ENCODE measurements at places on chromosomes 6 and 20. TPM values are rescaled to one million over a fixed set of nuclear protein-coding genes. Genes with fewer than 3 reads are reported as not detected.
A peak's percentile ranks its signal among the peaks of the same experiment; 100 is the strongest.

GRCh38 chr20:49589747-49590146 lies 21.8 kb upstream of the PTGIS start:
- H3K36me3 ChIP-seq = no peaks in the 10 kb centered on the region
- H3K27ac ChIP-seq = no peak overlapping the region
- H3K4me1 ChIP-seq = peaks cover 22% of the 10 kb centered on the region

GRCh38 chr6:18177286-18177965 lies 22.2 kb downstream of the KDM1B start:
- H3K4me3 ChIP-seq = no peak overlapping the region
- H3K27me3 ChIP-seq = no peaks in the 10 kb centered on the region
- DNase-seq = no peak
- H3K27ac ChIP-seq = no peak overlapping the region
- no peaks in the 10 kb centered on the region for H3K36me3 ChIP-seq

DNA sequence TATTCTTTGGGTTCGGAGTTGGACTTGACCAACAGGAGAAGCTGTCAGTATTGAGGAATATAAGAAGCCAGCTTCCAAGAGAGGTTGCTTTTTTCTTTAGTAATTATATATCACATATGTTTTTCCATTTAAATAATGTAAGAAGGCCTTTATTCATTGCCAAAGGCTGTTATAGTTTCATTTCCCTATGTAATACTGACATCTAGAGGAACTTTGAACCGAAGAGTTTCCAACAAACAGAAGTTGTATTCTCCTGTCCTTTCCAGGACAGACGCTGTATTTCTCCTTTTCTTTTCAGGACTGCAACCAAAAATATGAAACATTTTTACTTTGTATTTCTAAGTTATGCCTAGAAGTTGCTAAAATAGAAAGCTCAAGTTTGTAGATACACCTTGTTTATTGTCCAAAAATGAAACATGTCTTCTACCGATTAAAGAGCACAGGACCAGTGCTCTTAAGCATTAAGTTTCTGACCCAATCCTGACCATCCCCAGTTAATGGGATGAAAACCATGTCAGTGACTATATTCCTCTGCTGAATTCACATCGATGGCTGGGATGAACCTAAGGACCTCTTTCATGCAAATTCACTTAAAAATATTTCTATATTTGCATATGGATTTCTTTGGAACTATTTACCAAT lies 55.1 kb downstream of the MYLK4 start:
- H3K27ac ChIP-seq = no peak overlapping the region
- H3K4me1 ChIP-seq = no peaks in the 10 kb centered on the region
- H3K36me3 ChIP-seq = no peaks in the 10 kb centered on the region
- H3K27me3 ChIP-seq = no peaks in the 10 kb centered on the region
- no peak overlapping the region for H3K4me3 ChIP-seq

- no peaks in the 10 kb centered on the region for H3K36me3 ChIP-seq
- H3K27ac ChIP-seq = no peak overlapping the region
- H3K27me3 ChIP-seq = no peaks in the 10 kb centered on the region
- no peak for DNase-seq
Measured at GRCh38 chr6:165184192-165184979, 125.0 kb downstream of the C6orf118 start.

GRCh38 chr6:111418971-111419693 lies 63.9 kb downstream of the REV3L start:
- no peaks in the 10 kb centered on the region for H3K4me1 ChIP-seq
- no peaks in the 10 kb centered on the region for H3K27me3 ChIP-seq
- DNase-seq = no peak
- H3K4me3 ChIP-seq = no peak overlapping the region
- peaks cover 6% of the 10 kb centered on the region for H3K36me3 ChIP-seq

GRCh38 chr20:51319522-51319921 lies 223.0 kb downstream of the NFATC2 start:
- H3K27me3 ChIP-seq = no peaks in the 10 kb centered on the region
- H3K27ac ChIP-seq = no peak overlapping the region
- no peaks in the 10 kb centered on the region for H3K4me1 ChIP-seq

DNA sequence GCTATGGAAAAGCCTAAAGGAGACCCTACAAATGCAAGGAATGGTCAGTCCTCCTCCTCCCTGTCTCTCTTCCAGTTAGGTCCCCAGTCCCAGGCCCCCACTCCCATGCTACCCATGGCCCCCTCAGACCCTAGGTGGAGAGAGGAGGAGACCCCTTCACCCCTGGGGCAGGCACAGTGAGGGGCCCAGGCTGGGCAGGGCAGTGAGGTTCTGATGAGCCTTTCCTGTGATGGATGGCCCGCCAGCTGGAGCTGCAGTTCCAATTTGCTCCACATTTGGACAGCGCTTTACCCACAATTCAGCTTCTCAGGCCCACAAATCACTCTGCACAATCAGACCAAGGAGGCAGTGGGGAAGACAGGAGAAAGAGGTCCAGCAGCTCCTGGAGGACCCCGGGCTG lies 37.3 kb upstream of the MLN start:
- H3K27ac ChIP-seq = no peak overlapping the region
- no peak overlapping the region for H3K4me3 ChIP-seq
- no peaks in the 10 kb centered on the region for H3K27me3 ChIP-seq
- H3K36me3 ChIP-seq = no peaks in the 10 kb centered on the region

DNA sequence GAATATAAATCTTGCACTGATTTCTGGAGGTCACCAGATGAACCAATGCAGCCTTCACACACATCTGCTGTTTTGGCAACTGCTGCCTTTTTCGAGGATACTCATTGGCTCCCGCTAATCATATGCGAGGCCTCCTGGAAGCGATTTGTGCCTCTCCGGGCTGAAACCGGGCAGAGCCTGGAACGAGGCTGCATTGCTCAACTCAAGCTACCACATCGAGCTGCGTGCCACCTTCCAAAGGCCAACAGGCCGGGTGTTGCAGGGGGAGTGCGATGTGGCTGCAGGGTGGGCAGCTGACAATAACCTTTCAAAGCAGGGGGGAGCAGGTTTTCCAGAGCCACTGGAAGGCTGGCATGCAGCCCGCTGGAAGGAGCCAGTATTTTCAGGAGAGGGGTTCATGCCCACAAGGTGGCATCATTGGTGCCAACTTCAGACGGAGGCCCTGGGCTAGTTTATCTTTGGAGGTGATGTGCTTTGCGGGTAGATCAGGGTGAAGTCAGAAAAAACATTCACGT lies 122.6 kb upstream of the IFNGR1 start:
- peaks cover 18% of the 10 kb centered on the region for H3K4me1 ChIP-seq
- H3K27me3 ChIP-seq = no peaks in the 10 kb centered on the region
- no peak overlapping the region for H3K27ac ChIP-seq
- H3K4me3 ChIP-seq = no peak overlapping the region
- DNase-seq = peak; percentile 61

GRCh38 chr6:75368151-75368779 lies 83.7 kb upstream of the TMEM30A start:
- H3K4me3 ChIP-seq = no peak overlapping the region
- H3K27me3 ChIP-seq = no peaks in the 10 kb centered on the region
- H3K27ac ChIP-seq = no peak overlapping the region
- no peaks in the 10 kb centered on the region for H3K36me3 ChIP-seq
- no peak for DNase-seq

DNA sequence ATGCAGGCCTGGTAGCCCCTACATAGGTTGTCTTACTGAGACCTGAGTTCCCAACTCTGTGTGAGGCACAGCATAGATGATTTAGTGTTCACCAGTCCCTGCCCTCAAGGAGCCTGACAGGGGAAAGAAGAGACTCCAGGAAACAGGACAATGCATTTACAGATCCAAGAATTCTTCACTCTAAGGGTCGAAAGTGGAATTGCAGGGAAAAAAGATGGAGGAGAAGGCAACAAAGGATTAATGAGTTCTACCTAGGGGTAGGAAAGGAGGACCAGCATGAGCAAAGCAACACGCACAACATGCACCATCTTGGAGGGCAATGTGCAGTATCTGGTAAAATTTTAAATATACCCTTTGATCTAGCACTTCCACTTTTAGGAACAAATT lies 5.9 kb downstream of the SPAG4 start:
- no peak overlapping the region for H3K27ac ChIP-seq
- peaks cover 12% of the 10 kb centered on the region for H3K36me3 ChIP-seq
- DNase-seq = no peak
- H3K4me3 ChIP-seq = no peak overlapping the region
- peaks cover 32% of the 10 kb centered on the region for H3K4me1 ChIP-seq
- H3K27me3 ChIP-seq = no peaks in the 10 kb centered on the region

GRCh38 chr6:14925025-14925698 lies 320.7 kb upstream of the JARID2 start:
- no peak for DNase-seq
- no peak overlapping the region for H3K4me3 ChIP-seq
- no peaks in the 10 kb centered on the region for H3K27me3 ChIP-seq
- H3K36me3 ChIP-seq = no peaks in the 10 kb centered on the region

DNA sequence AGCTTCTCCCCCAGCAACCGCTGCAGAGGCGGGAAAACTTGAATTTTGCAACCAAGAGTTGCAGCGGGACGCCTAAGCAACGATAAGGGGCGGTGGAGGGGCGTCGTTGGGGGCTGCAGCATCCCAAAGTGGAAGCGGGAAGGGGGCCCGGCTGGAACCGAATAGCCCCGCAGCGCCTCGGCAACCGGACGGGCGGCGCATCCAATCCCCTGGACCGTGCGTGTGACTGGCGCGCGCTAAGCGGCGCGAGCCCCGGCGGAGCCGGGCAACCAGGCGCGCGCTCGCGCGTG lies 670 bp upstream of the PARD6B start:
- no peaks in the 10 kb centered on the region for H3K36me3 ChIP-seq
- H3K4me1 ChIP-seq = peaks cover 21% of the 10 kb centered on the region
- H3K27ac ChIP-seq = peak overlapping the region; percentile 49
- H3K4me3 ChIP-seq = peak overlapping the region; percentile 30

DNA sequence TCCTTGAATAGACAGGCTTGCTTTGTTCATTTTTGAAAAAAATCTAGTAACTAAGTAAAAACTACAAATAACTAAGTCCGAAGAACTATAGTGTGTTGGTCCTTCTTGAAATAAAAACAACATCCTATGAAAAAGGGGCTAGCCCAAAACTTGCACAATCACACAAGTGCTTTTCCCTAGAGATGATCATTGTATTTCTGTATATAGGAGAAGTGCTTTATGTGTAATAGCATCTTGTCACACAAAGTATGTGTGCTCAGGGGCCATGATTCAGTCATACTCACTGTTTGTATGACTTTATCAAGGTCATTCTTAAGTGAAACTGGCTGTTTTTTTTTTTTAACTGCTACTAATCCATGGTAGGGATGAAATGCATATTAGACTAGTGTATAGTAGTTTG lies 179.8 kb downstream of the DTNBP1 start:
- H3K36me3 ChIP-seq = peaks cover 5% of the 10 kb centered on the region
- DNase-seq = no peak
- H3K27ac ChIP-seq = no peak overlapping the region
- H3K4me1 ChIP-seq = peaks cover 13% of the 10 kb centered on the region

GRCh38 chr6:88984606-88985005 lies 21.2 kb upstream of the RNGTT start:
- no peak overlapping the region for H3K27ac ChIP-seq
- H3K4me3 ChIP-seq = no peak overlapping the region
- no peaks in the 10 kb centered on the region for H3K36me3 ChIP-seq

GRCh38 chr6:7534192-7534591 lies 7.3 kb upstream of the DSP start:
- DNase-seq = no peak
- peaks cover 4% of the 10 kb centered on the region for H3K27me3 ChIP-seq
- H3K36me3 ChIP-seq = no peaks in the 10 kb centered on the region
- no peak overlapping the region for H3K27ac ChIP-seq
- H3K4me1 ChIP-seq = no peaks in the 10 kb centered on the region

DNA sequence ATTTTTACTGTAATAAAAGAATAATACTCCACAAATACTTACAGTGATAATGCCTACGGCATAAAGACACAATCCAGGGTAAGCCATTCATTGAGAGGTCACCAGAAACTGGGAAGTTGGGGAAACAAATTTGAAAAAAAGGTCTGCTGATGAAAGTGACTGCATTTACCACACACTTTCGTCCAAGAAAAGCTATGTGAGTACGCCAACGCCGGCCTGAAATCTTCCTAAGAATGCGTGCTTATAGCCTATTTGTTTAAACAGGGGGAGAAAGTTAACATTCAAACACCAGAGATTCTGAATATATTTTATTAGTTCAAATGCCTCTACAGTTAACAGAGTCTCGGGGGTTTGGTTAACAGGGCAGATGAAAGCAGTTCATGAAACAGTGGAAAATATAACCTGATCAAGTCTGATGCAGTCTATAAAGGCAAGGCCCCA lies 657 bp upstream of the LTV1 start:
- peaks cover 15% of the 10 kb centered on the region for H3K4me1 ChIP-seq
- H3K36me3 ChIP-seq = peaks cover 26% of the 10 kb centered on the region
- H3K27ac ChIP-seq = peak overlapping the region; percentile 92
- no peaks in the 10 kb centered on the region for H3K27me3 ChIP-seq

GRCh38 chr6:46652232-46652602 lies 401 bp downstream of the CYP39A1 start:
- no peaks in the 10 kb centered on the region for H3K36me3 ChIP-seq
- H3K27me3 ChIP-seq = peaks cover 16% of the 10 kb centered on the region
- DNase-seq = no peak
- H3K4me3 ChIP-seq = peak overlapping the region; percentile 63

DNA sequence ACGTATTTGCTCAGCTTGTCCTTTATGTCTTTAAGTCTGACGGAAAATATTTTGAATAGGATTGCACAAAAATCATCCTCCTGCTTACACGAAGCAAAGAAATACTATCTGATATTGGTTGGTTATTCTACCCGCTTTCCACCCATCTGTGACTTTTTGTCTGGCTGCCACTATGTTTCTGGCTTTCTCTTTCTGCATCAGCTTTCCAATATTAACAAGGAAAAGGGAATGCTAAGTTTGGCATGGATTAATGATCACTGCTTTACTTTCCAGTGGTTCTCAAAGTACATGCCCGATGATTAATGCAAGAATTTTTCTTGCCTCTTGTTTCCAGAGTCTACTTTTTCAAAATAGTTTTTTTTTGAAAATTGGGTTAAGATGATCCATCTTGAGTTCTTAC lies 57.0 kb downstream of the RNF144B start:
- H3K36me3 ChIP-seq = no peaks in the 10 kb centered on the region
- H3K4me3 ChIP-seq = no peak overlapping the region
- DNase-seq = no peak

GRCh38 chr20:61875221-61875885 lies 190.3 kb downstream of the TAF4 start:
- no peak overlapping the region for H3K27ac ChIP-seq
- no peaks in the 10 kb centered on the region for H3K36me3 ChIP-seq
- no peak overlapping the region for H3K4me3 ChIP-seq
- DNase-seq = no peak
- H3K4me1 ChIP-seq = no peaks in the 10 kb centered on the region
- no peaks in the 10 kb centered on the region for H3K27me3 ChIP-seq

The SIRPD gene
- 0.17 TPM for total RNA-seq

The SLC39A7 gene
- total RNA-seq = 40.9 TPM

The TRDN gene
- not detected for total RNA-seq

The ZNF341 gene
- total RNA-seq = 5.0 TPM

The FAM83C gene
- total RNA-seq = not detected

The OR2H2 gene
- total RNA-seq = not detected

The PKIG gene
- 1.1 TPM for total RNA-seq

The EGFL8 gene
- total RNA-seq = 16.6 TPM

The FKBP5 gene
- 72.9 TPM for total RNA-seq

The SLC17A9 gene
- 2.1 TPM for total RNA-seq
